Cardiac muscle cell (in vitro differentiated cells and primary cell): ENCODE measurements at places on chromosomes 7 and 10. TPM values are rescaled to one million over a fixed set of nuclear protein-coding genes. Genes with fewer than 3 reads are reported as not detected.

DNA sequence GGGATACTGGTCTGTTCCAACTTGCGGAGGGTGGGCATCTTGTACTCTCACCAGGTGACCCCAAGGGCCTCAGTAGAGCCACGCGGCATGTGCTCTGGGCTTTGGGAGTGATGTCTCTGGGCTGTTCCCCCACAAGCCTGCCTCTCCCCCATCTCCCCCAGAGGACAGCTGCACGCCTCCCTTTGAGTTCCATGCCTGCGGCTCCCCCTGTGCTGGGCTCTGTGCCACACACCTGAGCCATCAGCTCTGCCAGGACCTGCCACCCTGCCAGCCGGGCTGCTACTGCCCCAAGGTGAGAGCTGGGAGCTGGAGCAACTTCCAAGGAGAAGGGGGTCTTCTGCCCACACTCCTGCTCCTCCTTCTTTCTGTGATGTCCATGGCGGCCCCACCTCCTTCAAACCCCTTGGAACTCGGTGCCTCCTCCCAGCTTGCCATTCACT, 15.0 kb upstream of the ZNF862 start:
- no peak for DNase-seq

GRCh38 chr7:127678947-127679346, 27.0 kb downstream of the SND1 start:
- DNase-seq, result peak; percentile 21

- no peak for DNase-seq
Measured at GRCh38 chr7:17118412-17118811, 180.0 kb upstream of the AHR start.

FBXL13 gene
- 2.1 and 3.4 TPM in 2 replicates for polyA plus RNA-seq

DNA sequence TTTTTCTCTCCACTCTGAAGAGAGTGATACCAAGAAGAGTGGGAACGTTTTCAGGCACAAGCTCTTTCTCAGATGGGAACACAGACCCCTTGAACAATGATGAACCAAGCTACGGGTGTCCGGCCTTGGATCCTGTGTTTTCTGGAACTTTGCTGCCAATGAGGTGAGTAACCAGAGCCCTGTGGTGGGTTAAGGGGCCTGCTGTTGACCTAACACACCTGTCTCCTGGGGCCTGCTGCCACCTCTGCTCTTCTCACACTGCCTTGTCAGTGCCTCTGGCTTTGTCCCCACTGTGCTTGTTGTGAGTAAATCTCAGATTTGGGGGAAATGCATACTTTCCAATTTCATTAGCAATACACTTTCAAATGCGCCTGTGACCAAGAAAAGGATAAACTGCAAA, 1.4 kb upstream of the PKD1L1 start:
- DNase-seq, result no peak

GRCh38 chr7:76050545-76050944, 2.6 kb downstream of the MDH2 start:
- no peak for DNase-seq

GRCh38 chr7:118844748-118845147, 620.2 kb downstream of the ANKRD7 start:
- no peak for DNase-seq

TMEM213 gene
- not detected in 2 replicates for polyA plus RNA-seq
